EH (cell line): ENCODE measurements at places on chromosomes 11 and 22.

GRCh38 chr11:27699242-27699925 lies 871 bp downstream of the BDNF start:
- DNase-seq = peak; percentile 53

GRCh38 chr11:33179348-33179803 lies 18.1 kb upstream of the CSTF3 start:
- peak; percentile 22 for DNase-seq

GRCh38 chr11:22162756-22163155 lies 30.1 kb upstream of the ANO5 start:
- no peak for DNase-seq

DNA sequence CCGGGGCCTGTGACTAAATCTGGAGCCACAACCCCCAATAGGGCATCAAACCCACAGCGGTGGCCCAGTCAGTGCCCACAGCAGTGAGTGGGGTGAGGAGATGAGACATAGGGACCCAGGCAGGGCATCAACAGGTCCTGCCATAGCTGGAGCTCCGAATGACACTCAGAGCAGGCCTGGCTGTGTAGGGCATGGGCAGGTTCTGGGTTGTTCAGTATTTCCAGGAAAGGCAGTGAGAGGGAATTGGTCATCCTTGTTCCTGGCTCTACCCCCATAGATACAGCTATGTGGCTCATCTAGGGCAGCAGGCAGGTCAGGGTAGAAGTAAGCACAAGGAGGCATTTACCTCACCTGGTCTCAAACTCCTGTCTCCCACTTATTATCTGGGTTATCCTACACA lies 126.6 kb downstream of the BUD13 start:
- no peak for DNase-seq

- DNase-seq = no peak
These were observed 42.1 kb upstream of the LARGE1 start for GRCh38 chr22:33962409-33962808.
